ENCODE measurements at places on chromosomes 3 and 15.

DNA sequence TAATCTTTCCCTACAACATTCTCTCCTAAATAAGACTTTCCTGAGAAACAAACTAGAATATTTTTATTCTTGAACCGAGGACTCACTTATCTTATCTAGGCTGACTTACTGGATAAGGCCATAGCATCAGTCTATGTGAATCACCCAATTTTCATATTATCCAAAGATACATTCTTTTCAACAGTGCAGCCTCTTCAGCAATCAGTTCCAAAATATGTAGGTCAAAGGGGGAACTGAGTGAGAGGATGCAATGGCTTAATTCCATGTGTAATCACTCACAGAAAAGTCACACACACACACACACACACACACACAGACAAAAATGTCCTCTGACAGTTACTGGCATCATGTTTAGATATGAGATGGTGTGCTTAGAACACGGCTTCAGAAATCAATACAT, 31.5 kb upstream of the MECOM start:
- no peak for DNase-seq

DNA sequence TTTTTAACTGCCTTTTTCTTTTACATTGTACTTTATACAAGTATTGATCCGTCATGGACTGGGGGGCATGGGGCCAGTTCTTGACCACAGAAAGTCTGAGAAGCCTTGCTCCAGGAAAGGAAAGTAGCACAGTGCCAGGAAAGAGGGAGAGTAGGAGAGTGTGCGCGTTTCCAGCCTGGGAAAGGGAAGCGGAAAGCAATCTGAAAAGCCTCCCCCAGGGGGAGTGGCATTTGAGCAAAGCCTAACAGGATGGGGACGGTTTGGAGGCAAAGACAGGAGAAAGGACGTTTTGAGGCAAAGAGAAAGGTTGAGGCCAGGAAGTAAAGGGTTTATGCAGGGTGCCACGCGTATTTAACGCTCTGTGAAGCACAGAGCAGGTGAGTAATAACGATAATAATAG, 116.9 kb downstream of the RORA start:
- DNase-seq, result no peak

DNA sequence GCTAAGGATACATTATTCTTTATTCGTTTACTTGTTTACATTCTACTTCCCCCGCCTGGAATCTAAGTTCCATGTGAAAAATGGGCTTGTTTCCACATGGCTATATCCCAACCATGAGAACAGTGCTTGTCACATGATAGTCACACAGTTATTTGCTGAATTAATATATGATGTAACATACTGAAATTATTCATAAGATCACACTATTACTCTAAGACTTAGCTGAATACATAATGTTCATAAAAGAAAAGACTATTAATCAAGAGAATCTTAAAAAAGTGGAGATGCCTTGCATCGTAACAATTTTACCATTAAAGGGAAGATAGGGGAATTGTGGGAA, 6.5 kb downstream of the PBRM1 start:
- DNase-seq, result peak; percentile 67

DNA sequence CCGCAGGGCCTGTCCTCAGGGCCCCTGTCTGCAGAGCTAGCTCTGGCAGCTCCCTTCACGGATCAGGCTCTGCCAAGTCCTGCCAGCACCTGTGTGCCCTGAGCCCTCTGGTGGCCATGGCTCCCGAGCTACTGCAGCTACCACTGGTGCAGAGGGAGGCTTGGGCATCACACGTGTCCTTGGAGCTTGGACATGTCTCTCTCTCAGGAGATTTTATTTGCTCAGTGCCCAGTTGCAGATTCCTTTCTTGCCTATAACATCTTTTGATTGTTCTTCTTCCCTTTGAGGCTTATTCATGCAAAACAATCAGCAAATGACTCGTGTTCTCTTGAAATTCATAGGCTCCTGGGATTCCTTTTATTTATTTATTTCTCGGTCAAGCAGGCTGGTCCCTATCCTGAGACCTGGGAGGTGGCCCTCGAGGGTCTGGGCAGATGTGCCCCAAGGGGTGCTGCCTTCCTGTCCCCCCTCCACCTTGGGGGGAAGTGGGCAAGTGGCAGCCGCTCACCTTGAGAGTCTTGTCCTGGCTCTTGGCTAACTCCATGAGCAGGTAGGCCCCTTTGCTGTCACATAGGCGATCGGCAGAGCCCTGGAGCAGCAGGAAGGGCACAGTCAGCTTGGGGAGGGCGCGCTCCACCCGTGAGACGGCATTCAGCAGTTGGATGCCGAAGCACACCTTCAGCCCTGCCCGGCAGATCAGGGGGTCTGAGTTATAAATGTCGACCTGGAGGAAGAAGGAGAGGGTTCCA, 21.9 kb downstream of the ABTB1 start:
- DNase-seq, result no peak

- no peak for DNase-seq
Observed at GRCh38 chr3:55631766-55632331, 144.7 kb upstream of the WNT5A start.

- DNase-seq, result no peak
Observed at GRCh38 chr3:197269024-197269423, 29.4 kb downstream of the DLG1 start.

All from fibroblast of upper back skin (primary cell).